ENCODE measurements at places on chromosomes 7 and 10.

DNA sequence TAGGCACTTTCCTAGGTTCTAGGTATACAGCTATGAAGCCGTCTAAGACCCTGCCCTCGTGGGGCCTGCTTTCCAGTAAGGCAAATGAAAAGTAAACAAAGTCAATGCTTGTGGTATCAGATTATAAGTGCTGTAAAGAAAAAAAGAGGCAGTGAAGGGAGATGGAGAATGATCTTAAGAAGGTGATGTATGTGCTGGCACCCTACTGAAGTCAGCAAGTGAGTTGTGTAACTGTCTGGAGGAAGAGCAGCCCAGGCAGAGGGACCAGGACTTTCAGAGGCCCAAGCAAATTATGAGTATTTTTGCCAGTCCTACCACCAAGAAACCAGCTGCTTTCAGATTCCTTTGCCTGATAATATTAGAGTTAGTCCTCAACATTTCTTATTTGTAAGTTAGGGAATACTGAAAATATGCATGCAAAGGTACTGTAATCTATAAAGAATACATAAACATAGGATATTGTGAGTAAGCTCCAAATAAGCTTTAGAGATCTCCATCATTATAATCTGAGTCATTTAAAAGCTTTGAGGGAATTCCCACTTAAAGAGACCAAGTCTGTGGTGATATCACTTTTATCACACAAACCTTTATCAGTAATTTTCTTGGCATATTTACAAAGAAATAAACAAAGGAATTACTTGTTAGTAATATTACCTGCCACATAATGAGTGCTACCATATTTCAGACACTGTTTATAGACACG lies 329.2 kb upstream of the LRGUK start:
- peak; percentile 27 for DNase-seq

DNA sequence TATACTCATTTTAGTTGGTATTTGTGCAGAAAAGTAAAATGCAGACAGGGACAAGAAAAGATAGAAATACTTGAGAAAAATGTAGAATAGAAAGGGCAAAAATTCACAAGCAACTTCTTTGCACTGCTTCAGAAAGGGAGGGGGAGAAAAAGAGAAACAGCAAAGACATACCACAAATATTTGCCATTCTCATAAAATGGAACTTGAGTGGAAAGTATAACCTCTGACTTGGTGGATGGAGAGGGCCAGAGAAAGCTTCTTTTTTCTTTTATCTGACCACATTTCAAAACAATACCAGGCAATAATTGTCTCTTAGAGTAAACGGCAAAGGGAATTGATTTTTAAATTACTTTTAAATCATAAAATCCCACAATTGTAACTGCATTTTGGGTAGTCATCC lies 35.8 kb upstream of the TRUB1 start:
- peak; percentile 38 for DNase-seq

GRCh38 chr7:28926871-28927597 lies 31.1 kb downstream of the TRIL start:
- peak; percentile 82 for DNase-seq

GRCh38 chr10:103225939-103226338 lies 19.7 kb upstream of the RPEL1 start:
- no peak for DNase-seq

GRCh38 chr7:138738114-138738513 lies 37.0 kb upstream of the SVOPL start:
- no peak for DNase-seq

DNA sequence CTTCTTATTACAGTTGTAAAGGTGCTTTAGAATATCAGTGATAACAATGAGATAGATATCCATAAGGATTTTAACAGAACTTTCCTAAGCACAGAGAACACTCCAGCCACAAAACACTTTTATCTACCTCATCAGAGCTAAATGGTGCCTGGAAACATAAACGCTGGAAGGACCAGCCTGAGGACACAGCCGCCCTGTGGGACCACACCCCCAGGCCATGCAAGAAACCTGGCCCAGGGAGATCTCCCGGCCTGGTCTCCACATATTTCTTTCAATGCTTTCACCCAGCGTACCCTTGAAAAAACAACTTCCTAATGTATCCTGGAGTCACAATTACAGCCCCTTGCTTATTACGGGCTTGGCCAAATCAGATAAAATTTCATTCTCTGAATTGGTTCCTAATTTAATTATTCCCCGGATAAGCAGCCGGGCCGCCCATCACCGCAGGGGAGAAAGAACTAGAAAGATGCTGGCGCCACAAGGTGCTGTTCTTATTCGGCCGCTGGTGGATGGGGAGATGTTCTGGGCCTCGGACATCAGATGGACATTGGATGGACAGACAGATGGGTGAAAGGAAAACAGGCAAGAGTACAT lies 11.8 kb downstream of the CHST15 start:
- no peak for DNase-seq

- no peak for DNase-seq
These were observed 17.0 kb upstream of the C10orf105 start for GRCh38 chr10:71736570-71736952.

DNA sequence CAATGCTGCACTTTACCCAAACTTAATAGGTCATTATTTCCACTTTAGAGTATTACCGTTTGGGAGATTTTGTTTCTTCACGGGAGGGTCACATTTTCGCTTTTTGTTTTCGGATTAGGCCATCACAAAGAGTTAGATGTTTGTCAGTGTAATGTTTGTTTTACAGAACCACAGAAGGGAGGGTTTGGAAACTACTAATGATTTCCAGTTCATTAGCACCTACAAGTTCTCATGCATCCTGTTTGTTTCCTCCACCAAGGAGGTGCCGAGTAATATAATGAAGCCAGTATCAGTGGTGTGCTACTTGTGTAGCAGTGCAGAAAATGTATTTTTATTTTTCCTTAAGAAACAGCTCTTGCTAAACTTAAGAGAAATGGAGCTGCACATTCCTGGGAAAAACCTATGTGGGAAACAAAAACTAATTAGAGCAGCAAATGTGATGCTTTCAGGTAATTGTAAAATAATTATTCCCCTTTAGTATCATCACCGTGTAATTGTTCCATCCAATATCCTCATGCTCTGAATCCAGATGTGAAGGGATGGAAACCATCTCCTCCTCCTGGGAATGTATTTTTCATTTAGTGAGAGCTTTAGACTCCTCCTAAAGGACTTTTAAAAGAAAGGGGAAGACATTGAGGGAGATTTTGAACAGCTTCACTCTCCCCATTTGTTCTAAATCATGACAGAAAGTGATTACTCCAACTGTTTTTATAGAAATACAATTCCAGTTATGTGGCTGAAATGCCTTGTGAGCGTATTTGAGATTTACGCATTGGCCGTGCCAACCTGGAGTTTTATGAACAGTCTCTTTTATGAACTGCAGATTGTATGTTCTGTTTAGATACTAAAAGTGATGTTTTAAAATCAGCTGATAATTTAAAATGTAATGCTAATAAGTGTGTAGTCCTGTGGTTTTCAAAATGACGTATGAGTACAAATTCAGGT lies 5.6 kb downstream of the CELF2 start:
- DNase-seq: no peak

Measured in HFFc6 (cell line).